ENCODE measurements at places on chromosomes 2 and 18.
A peak's percentile ranks its signal among the peaks of the same experiment; 100 is the strongest.

- DNase-seq: no peak
Measured at GRCh38 chr2:27071990-27072830, 756 bp upstream of the OST4 start.

GRCh38 chr2:103232865-103233264 is 471.0 kb downstream of the TMEM182 start:
- no peak for DNase-seq

DNA sequence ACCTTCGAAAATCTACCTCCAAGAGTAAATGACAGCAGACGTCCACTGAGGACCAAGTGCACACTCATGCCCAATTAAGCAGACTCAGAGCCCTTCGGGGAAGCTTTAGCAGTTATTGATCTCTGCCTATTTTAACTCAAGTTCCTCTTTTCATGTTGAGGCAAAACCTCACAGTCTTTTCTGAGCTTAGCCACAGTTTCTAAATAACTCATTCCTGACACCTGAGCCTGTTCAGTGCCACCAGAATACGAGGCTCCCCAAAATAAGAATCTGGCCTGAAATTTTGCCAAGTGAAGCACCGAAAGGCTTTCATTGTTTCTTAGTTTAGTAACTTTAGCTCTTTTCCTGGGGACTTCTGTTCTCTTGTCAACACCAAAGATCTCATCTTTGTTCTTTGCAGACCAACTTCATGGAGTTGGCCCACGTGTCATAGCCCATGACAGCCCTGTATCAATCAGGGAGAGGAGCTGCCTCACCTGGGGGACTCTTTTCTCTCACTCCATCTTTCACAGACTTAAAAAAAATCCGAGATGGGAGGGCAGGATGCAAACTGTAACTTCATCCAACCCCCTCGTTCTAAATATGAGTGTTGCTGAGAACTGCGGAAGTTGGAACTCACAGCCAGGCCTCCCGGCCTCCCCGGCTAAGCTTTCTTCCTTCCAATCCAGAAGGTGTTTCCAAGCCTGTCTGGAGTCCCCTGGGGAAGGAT is 22.2 kb downstream of the INPP5D start:
- DNase-seq: no peak

- no peak for DNase-seq
Measured at GRCh38 chr18:24656050-24656449, 195.6 kb downstream of the HRH4 start.

- DNase-seq: no peak
Measured at GRCh38 chr2:134869946-134870736, 31.7 kb downstream of the ACMSD start.

DNA sequence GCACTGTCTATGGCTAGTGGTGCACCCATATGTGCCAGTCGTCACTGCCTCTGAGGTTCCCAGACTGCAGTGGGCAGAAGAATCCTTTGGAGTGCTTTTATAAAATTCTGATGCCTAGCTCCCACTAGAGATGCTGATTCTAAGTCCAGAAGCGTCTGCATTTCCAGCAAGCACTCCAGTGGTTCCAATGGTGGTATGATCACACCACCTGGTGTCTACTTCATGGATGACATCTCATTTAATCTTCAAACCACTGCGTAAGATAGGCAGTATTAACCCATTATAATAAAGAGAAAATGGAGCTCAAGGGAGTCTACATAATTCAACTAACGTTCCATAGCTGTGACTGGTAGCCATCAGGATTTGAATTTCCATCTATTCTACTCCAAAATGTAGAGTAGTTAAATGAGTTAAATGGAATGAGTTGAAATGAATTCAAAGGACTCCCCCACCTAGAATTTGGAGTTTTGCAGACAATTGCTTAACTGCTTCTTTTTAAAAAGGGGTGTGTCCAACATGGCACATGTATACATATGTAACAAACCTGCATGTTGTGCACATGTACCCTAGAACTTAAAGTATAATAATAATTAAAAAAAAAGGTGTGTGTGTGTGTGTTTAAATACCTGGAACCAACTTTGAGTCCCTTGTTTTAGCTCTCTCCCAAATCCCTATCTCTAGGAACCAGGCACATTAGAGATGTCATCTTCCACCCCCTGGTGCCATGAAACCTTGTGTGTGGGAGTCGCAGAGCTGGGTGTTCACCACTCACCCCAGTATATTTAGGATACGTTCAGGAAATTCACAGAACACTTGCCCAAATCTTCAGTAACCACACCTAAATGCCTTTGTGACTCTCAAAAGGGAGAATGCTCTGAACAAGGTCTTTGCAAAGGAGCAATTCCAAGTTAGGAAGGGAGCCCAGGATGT is 14.1 kb downstream of the LAMA3 start:
- DNase-seq: no peak

DNA sequence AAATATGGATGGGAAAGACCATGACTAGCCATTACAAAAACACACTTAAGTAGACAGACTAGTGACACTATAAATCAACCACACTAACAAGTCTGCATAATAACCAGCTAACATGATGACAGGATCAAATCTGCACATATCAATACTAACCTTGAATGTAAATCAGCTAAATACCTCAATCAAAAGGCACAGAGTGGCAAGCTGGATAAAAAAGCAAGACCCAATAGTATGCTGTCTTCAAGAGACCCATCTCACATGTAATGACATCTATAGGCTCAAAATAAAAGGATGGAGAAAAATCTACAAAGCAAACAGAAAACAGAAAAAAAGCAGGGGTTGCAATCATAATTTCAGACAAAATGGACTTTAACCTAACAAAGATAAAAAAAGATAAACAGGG is 16.3 kb downstream of the PFN4 start:
- no peak for DNase-seq

- DNase-seq: no peak
Measured at GRCh38 chr18:77501266-77501665, 251.6 kb downstream of the GALR1 start.

GRCh38 chr2:205730191-205730590 is 47.9 kb downstream of the NRP2 start:
- DNase-seq: no peak

- no peak for DNase-seq
Measured at GRCh38 chr2:100268986-100269385, 53.3 kb downstream of the LONRF2 start.

GRCh38 chr2:118124288-118124891 is 36.1 kb downstream of the INSIG2 start:
- peak; percentile 15 for DNase-seq

- DNase-seq: no peak
Measured at GRCh38 chr2:95297639-95298395, 670 bp downstream of the KCNIP3 start.

- DNase-seq: no peak
Measured at GRCh38 chr18:66136039-66136438, 385.2 kb downstream of the CDH7 start.

GRCh38 chr18:10006311-10006893 is 92.6 kb downstream of the VAPA start:
- DNase-seq: no peak

GRCh38 chr18:36284671-36285295 is 12.7 kb upstream of the FHOD3 start:
- DNase-seq: no peak

DNA sequence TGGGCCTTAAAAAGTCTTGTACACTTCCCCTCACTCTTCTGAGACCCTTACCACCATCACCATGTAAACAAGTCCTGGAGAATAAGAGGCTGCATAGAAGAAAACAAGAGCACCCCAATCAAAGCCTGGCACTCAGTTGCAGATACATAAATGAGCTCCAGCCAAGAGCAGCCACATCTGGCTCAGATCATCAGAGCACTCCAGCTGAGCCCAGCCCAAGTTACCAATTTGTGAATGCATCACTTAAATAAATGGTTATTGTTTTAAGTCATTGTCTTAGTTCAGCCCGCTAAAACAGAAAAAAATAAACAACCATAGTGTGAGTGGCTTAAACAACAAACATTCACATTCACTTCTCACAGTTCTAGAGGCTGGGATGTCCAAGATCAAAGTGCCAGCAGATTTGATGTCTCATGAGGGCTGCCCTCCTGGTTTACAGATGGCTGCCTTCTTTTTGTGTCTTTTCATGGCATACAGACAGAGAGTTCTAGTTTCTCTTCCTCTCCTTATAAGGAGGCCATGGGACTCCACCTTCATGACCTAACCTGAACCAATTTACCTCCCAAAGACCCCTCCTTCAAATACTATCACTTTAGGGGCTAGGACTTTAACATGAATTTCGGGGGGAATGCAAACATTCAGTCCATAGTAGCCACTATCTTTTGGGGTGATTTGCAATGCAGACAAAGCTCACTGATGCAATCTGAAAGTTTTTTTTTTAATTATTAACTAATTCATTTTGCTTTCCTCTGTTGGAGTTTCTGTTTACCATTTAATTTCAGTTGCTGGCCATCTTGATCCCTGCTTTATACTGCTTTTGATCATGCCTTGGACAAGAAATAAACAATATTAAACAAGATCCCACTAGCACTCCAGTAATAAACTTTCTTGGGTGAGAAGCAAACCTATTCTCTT is 187.5 kb upstream of the ACVR2A start:
- DNase-seq: no peak

- DNase-seq: no peak
Measured at GRCh38 chr2:50535256-50535655, 496.7 kb downstream of the NRXN1 start.

Data from head of caudate nucleus (tissue), 42 donors.